ENCODE measurements at places on chromosomes 13 and 19.

GRCh38 chr19:55141696-55142095 lies 7.3 kb downstream of the TNNT1 start:
- no peak for DNase-seq

DNA sequence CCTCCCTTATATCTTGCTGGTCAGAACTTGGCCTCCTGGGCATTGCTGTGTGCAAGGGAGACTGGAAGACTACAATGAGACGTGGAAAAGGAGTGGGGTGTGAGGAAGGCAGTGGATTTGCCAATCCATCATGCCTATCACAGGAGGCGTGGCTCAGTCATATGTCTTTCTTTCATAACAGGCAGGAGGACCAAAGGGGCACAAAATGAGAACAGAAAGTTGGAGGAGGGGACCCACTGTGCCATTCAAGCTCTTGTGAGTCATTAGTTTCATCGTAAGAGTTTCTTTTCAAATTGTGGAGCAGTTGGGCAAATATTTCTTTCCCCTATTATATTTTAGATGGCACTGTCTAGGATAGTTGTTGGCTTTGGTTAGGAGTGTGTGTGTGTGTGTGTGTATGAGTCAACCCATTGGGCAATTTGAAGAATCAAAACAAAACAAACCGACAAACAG lies 471.5 kb downstream of the TSHZ3 start:
- DNase-seq = no peak

DNA sequence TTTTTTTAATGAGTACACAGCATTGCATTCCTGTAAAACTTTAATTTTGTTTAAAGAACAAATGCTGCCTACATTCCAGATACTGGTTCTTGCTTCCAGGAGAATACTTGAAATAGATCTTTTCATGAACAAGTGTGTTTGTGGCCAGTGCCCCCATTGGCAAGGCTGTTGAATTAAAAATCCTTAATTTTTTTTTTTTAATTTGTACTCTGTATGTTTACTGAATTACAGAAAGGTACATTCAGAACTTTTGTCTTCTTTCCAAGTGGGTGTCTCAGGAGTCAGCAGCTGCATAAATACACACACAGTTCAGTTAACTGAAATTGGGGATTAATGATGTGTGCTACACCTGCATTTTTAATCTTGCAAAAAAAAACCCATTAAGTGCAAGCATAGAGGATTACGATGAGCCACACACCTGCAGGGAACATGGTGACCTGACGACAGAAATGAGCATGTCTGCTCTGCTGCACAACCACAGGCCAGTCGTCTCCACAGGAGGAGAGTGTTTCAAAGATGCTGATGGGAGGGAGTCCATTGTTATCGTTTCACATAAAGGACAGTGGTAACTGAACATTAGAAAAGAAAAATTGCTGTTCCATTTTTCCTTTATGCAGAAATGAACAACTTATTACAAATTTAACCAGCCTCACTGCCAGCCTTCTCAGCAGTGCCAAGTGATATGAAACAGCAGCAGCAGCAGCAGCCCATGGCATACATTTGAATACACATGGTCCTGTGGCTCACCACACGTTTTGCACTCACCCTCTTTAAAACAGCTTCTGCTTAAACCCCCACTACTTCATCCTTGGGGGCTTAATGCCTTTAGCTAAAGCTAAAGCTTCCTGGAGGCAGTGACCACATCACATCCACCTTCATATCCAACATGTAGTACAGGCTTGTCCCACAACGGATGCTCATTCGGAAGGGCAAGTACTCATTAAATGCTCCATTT lies 72.3 kb upstream of the RFC3 start:
- no peak for DNase-seq

GRCh38 chr13:113560645-113561416 lies 23.7 kb upstream of the TFDP1 start:
- DNase-seq = no peak

- no peak for DNase-seq
Measured at GRCh38 chr13:36783890-36784289, 35.1 kb upstream of the RFXAP start.

Data from stimulated activated CD4-positive, alpha-beta T cell treated with anti-CD3 and anti-CD28 coated beads, TNF-alpha, amount 100 ng/mL, for 1 hour (primary cell).